ENCODE measurements at places on chromosomes 16 and 17. TPM values are rescaled to one million over a fixed set of nuclear protein-coding genes. Genes with fewer than 3 reads are reported as not detected.
A peak's percentile ranks its signal among the peaks of the same experiment; 100 is the strongest.

MAPT gene
- total RNA-seq = 0.11 TPM

MAP1LC3B gene
- 45.3 TPM for total RNA-seq

GRCh38 chr17:38729886-38730525 is at the start of gene CISD3:
Gene CISD3 (plus strand): TSS chr17:38730341. CDS start chr17:38730359, 18 bp downstream.
- H3K36me3 ChIP-seq = peaks cover 50% of the 10 kb centered on the region
- peaks cover 74% of the 10 kb centered on the region for H3K4me1 ChIP-seq
- peak within 1 kb of the TSS; percentile 90 for H3K4me3 ChIP-seq
- H3K27me3 ChIP-seq = no peaks in the 10 kb centered on the region
- H3K27ac ChIP-seq = peak within 1 kb of the TSS; percentile 95

EFCAB5 gene
- total RNA-seq = 1.3 TPM

DNA sequence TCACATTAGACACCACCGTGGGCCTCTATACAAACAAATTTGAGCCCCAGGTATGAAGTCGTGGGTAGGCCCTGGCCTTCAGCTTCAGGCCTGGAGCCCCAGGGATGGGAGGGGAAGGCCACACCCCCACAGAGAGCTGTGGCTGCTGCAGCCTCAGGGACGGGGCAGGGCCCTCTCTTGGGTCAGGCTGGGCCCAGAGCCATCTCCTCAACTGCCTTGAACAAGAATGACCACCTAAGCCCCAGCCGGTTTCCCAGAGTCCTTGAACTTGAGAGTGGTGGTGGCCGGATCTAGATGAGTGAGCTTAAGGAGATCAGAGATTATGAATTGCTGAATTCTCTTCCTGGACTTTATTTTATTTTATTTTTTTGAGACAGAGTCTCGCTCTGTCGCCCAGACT is 18.6 kb downstream of the SCNN1B start:
- no peaks in the 10 kb centered on the region for H3K4me1 ChIP-seq
- DNase-seq = no peak
- H3K27ac ChIP-seq = no peak overlapping the region
- H3K36me3 ChIP-seq = no peaks in the 10 kb centered on the region

MON1B gene
- 66.3 TPM for total RNA-seq

C16orf92 gene
- not detected for total RNA-seq

EXOC3L1 gene
- not detected for total RNA-seq

GRCh38 chr16:12225806-12226465 is 249.4 kb downstream of the SNX29 start:
- no peaks in the 10 kb centered on the region for H3K27me3 ChIP-seq
- H3K4me1 ChIP-seq = no peaks in the 10 kb centered on the region
- H3K27ac ChIP-seq = no peak overlapping the region
- no peaks in the 10 kb centered on the region for H3K36me3 ChIP-seq

GRCh38 chr17:79801156-79802038 is 4.5 kb upstream of the CBX8 start:
- peaks cover 6% of the 10 kb centered on the region for H3K36me3 ChIP-seq
- peaks cover 56% of the 10 kb centered on the region for H3K4me1 ChIP-seq
- no peak overlapping the region for H3K27ac ChIP-seq
- H3K4me3 ChIP-seq = no peak overlapping the region
- DNase-seq = no peak
- H3K27me3 ChIP-seq = peaks cover 62% of the 10 kb centered on the region

GOT2 gene
- 96.4 TPM for total RNA-seq

- peaks cover 8% of the 10 kb centered on the region for H3K4me1 ChIP-seq
- H3K27ac ChIP-seq = no peak overlapping the region
- H3K27me3 ChIP-seq = no peaks in the 10 kb centered on the region
Measured at GRCh38 chr17:3688852-3689261, 7.1 kb downstream of the P2RX5 start.

- H3K27ac ChIP-seq = no peak overlapping the region
- H3K36me3 ChIP-seq = no peaks in the 10 kb centered on the region
- peaks cover 5% of the 10 kb centered on the region for H3K4me1 ChIP-seq
- no peaks in the 10 kb centered on the region for H3K27me3 ChIP-seq
- DNase-seq = no peak
- no peak overlapping the region for H3K4me3 ChIP-seq
Measured at GRCh38 chr16:1487395-1488053, 1.2 kb downstream of the PTX4 start.

CD79B gene
- 21.7 TPM for total RNA-seq

DNA sequence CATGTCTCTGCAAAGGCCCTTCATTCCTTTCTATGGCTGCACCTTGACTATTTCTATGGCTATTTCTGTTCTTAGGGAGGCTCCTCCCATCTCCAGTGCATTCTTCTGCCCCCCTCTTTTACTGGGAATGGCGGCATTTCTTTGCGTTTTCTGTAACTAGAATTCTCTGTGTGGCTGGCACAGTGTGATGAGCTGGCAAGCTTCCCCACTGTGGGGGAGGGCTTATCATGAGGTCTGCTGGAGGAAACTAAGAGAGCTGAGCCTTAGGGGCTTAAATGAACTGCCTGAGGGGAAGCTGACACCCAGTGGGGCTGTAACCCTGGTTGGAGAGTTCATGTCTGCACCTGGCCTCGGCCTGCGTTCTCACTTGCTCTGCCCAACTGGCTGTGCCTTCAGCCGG is 1.5 kb upstream of the CARD14 start:
- H3K4me1 ChIP-seq = no peaks in the 10 kb centered on the region
- H3K4me3 ChIP-seq = no peak overlapping the region

DNA sequence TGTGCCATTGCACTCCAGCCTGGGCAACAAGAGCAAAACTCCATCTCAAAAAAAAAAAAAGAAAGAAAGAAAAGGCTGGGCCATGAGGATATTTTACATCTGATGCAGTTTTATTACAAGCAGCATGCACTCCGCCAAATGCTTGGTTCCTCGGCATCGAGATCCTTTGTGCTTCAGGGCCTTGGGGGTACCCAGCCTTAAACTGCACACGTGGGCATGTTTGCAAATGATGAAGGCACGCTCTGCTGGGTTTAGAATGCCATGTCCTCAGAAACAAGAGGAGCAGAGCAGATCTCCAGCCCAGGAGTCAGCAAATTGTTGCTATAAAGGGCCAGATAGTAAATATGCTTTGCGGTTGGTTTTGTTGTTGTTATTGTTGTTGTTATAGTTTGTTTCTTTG is 153.2 kb downstream of the KATNIP start:
- DNase-seq = no peak
- H3K27me3 ChIP-seq = no peaks in the 10 kb centered on the region
- H3K4me3 ChIP-seq = no peak overlapping the region
- H3K4me1 ChIP-seq = no peaks in the 10 kb centered on the region
- no peaks in the 10 kb centered on the region for H3K36me3 ChIP-seq

- H3K27me3 ChIP-seq = no peaks in the 10 kb centered on the region
- peaks cover 27% of the 10 kb centered on the region for H3K4me1 ChIP-seq
- no peak for DNase-seq
- no peak overlapping the region for H3K27ac ChIP-seq
Measured at GRCh38 chr17:9256751-9257629, 235.7 kb downstream of the NTN1 start.

ZSCAN10 gene
- total RNA-seq = 0.26 TPM

- peaks cover 12% of the 10 kb centered on the region for H3K27me3 ChIP-seq
- no peak for DNase-seq
- no peak overlapping the region for H3K4me3 ChIP-seq
- H3K36me3 ChIP-seq = no peaks in the 10 kb centered on the region
- no peak overlapping the region for H3K27ac ChIP-seq
- H3K4me1 ChIP-seq = no peaks in the 10 kb centered on the region
Measured at GRCh38 chr16:86446279-86446678, 64.0 kb upstream of the FOXF1 start.

DNA sequence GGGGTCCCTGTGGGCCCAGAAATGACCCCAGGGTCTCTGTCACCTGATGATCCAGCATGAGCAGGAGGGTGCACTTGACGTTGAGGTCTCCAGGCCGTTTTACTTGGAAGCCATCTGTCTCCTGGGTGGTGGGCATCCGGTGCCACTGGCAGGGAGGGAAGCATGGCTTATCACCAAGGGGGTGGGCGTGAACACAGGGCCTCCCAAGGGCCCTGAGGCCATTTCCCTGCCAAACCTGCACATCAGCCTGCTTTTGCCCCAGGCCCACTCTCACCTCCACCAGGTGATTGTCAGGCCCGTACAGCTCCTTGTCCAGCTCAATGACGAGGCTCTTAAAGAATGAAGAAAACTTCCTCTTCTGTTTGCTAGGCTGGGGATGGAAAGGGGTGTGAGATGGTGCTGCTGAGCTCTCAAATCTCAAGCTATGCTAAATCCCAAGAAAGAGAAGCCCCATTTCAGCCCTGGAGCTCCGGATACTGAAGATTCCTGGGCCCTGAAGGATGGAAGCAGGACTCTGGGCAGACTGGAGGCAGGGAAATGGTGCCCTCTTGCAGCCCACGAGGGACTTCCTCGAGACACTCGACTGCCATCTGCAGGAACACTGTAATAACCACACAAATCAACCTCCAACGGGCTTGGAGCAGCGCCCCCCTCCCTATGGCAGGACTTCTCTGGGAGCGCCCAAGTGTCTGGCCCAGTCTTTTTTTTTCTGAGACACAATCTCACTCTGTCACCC is 7.1 kb upstream of the FTSJ3 start:
- DNase-seq = peak; percentile 71
- H3K36me3 ChIP-seq = peaks cover 66% of the 10 kb centered on the region
- H3K4me1 ChIP-seq = peaks cover 53% of the 10 kb centered on the region
- H3K4me3 ChIP-seq = no peak overlapping the region

- no peak overlapping the region for H3K4me3 ChIP-seq
- peaks cover 3% of the 10 kb centered on the region for H3K4me1 ChIP-seq
- H3K27me3 ChIP-seq = peaks cover 40% of the 10 kb centered on the region
- H3K36me3 ChIP-seq = no peaks in the 10 kb centered on the region
Measured at GRCh38 chr16:2194852-2195321, 1.5 kb downstream of the CASKIN1 start.

GRCh38 chr17:36752096-36752888 is 150.9 kb downstream of the MRM1 start:
- no peaks in the 10 kb centered on the region for H3K36me3 ChIP-seq
- H3K4me3 ChIP-seq = no peak overlapping the region
- no peaks in the 10 kb centered on the region for H3K4me1 ChIP-seq

DNA sequence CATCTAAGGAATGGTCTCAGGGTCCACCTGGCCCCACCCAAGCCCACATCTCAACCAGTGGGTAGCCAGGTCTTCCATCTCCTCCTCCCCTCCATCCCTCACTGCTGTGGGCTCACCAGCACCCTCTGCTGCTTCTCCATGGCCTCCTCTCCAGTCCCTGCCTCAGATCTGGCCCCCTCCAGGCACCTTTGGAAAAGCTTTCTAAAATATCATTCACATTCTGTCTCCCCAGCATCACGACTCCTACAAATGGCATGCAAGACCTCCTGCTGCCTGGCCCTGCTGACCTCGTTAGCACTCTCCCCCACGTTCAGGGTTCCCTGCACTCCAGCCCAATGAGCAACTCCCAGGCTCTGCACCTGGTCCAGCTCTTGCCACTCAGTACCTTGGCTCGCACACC is 13.7 kb downstream of the GLP2R start:
- no peak for DNase-seq
- H3K27me3 ChIP-seq = no peaks in the 10 kb centered on the region
- H3K4me1 ChIP-seq = no peaks in the 10 kb centered on the region
- H3K27ac ChIP-seq = no peak overlapping the region
- H3K36me3 ChIP-seq = no peaks in the 10 kb centered on the region
- H3K4me3 ChIP-seq = no peak overlapping the region

SLC16A3 gene
- total RNA-seq = 264 TPM

CCL1 gene
- total RNA-seq = not detected

NOS2 gene
- not detected for total RNA-seq

- peaks cover 51% of the 10 kb centered on the region for H3K27me3 ChIP-seq
- H3K4me3 ChIP-seq = no peak overlapping the region
- H3K36me3 ChIP-seq = peaks cover 7% of the 10 kb centered on the region
- peaks cover 25% of the 10 kb centered on the region for H3K4me1 ChIP-seq
Measured at GRCh38 chr17:80471922-80472321, 4.5 kb downstream of the NPTX1 start.

DNA sequence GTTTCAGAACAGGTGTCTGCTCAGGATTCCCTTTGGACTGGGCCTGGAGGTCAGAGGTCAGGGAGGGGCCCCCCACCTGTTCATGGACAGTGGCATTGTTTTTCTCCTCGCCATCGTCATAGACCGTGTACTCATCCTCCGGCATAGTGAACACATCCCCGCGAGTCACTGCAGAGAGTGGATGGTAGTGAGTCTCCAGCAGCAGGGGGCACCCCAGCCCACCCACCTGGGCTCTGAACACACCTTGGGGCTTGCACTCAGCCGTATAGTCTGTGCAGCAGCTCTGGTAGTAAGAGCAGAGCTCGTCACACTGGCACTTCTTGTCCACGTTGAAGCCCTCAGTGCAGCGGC is 448 bp downstream of the VTN start:
- no peak for DNase-seq
- H3K4me3 ChIP-seq = no peak overlapping the region
- H3K4me1 ChIP-seq = peaks cover 21% of the 10 kb centered on the region
- peaks cover 4% of the 10 kb centered on the region for H3K36me3 ChIP-seq
- H3K27ac ChIP-seq = no peak overlapping the region
- H3K27me3 ChIP-seq = no peaks in the 10 kb centered on the region

CORO6 gene
- total RNA-seq = 6.2 TPM

DNA sequence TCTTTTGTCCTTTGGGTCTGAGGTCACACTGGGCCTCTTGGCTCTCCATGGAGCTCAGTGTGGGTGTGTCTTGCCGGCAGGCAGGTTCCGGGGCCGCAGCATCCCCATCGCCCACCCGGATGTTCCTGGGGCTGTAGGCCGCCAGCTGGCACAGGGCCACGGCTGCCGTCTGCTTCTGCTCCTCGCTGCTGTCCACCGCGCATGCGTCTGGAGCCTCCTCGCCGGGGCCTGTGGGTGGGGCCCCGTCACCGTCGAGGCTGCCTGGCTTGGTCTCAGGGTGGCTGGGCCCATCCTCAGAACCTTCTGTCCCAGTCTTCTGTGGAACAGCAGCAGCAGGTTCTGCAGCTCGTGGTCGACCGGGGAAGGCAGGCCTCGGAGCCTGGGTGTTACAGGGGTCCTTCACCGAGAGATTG is 9.6 kb downstream of the ZNF750 start:
- DNase-seq = no peak
- H3K4me1 ChIP-seq = peaks cover 4% of the 10 kb centered on the region
- H3K36me3 ChIP-seq = peaks cover 27% of the 10 kb centered on the region
- no peak overlapping the region for H3K4me3 ChIP-seq
- H3K27me3 ChIP-seq = no peaks in the 10 kb centered on the region

KRT37 gene
- total RNA-seq = not detected

- H3K4me1 ChIP-seq = no peaks in the 10 kb centered on the region
- no peak for DNase-seq
- H3K4me3 ChIP-seq = no peak overlapping the region
Measured at GRCh38 chr16:52499060-52499440, 47.9 kb downstream of the TOX3 start.

TBC1D26 gene
- total RNA-seq = not detected

DNA sequence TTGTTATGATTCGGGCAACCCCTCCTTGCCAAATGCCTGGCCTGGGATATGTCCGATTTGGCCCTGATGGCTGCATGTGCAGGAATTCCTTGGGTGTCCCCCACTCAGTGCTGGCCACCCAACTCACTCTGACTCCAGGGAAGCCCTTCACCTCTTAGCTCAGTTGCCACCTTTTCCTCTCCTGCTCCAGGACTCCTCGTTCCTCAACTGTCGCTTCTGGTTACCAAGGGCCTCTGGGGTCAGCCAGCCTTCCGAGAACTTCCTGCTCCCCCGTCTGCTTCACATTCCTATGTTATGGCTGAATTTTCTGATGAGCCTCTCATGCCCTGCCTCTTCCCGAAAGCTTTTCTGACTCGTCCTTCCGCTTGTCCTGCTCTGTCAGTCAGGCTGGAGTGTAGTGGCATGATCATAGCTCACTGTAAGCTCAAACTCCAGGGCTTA is 63.5 kb downstream of the SPACA3 start:
- H3K27ac ChIP-seq = no peak overlapping the region
- H3K36me3 ChIP-seq = no peaks in the 10 kb centered on the region
- DNase-seq = no peak
- H3K4me1 ChIP-seq = no peaks in the 10 kb centered on the region
- H3K4me3 ChIP-seq = no peak overlapping the region

GRCh38 chr16:53053967-53054669 is 673 bp upstream of the CHD9 start:
- peaks cover 2% of the 10 kb centered on the region for H3K36me3 ChIP-seq
- peaks cover 46% of the 10 kb centered on the region for H3K4me1 ChIP-seq
- H3K27me3 ChIP-seq = no peaks in the 10 kb centered on the region
- DNase-seq = peak; percentile 48
- peak overlapping the region; percentile 89 for H3K27ac ChIP-seq

NRN1L gene
- total RNA-seq = 1.2 TPM

IGFALS gene
- total RNA-seq = not detected

Data from activated CD8-positive, alpha-beta T cell treated with anti-CD3 and anti-CD28 coated beads, Interleukin-2, amount 10 ng/mL, durations not matched to agents 7 days and 5 days (primary cell).